ENCODE measurements at places on chromosomes 12 and 14.

GRCh38 chr12:92297405-92297804, 151.8 kb upstream of the BTG1 start:
- DNase-seq, result no peak

- no peak for DNase-seq
Observed at GRCh38 chr14:75274050-75274898, 4.4 kb upstream of the FOS start.

GRCh38 chr12:115598871-115599811, 678.4 kb downstream of the MED13L start:
- DNase-seq, result no peak

DNA sequence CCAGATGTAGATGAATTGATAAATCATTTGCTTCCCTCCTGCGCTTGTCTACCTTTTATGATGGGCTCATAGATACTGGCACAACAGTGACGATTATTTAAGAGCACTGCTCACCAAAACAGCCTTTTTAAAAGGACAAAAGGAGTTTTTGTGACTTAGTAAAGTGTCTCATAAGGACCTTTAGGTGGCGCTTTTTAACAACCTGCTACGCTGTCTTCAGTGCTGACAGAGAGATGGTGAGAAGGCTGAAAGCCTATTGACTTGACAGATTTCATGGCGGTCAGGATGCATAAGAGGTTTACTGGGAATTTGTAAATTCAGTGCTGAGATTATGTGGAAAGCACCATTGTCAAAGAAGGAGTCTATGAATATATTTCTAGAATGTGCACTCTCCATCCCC, 87.6 kb downstream of the SLC15A5 start:
- peak; percentile 24 for DNase-seq

- no peak for DNase-seq
Observed at GRCh38 chr12:113900716-113901115, 65.4 kb downstream of the RBM19 start.

DNA sequence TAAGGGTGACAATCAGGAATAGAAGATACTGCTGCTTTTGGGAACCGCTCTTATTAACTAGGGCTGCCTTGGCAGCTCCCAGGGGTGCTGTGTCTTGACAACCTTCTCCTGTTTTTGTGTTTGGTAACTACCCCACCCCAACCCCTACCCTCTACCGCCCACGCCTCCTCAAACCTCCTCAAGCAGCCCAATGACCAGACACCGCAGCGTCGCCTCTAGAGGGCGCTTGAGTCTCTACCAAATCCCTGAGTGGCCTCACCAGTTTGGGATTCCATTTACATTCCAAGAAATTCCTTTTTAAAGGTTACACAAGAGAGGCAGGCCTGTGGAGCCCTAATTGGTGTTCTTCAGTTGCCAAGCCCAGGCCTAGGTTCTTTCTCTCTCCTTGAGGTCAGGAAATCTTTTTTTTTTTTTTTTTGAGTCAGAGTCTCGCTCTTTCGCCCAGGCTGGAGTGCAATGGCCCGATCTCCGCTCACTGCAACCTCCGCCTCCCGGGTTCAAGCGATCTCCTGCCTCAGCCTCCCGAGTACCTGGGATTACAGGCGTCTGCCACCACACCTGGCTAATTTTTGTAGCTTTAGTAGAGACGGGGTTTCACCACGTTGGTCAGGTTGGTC, 72.4 kb upstream of the USP44 start:
- DNase-seq, result no peak

GRCh38 chr12:49954863-49955830, 4.6 kb downstream of the AQP2 start:
- no peak for DNase-seq

DNA sequence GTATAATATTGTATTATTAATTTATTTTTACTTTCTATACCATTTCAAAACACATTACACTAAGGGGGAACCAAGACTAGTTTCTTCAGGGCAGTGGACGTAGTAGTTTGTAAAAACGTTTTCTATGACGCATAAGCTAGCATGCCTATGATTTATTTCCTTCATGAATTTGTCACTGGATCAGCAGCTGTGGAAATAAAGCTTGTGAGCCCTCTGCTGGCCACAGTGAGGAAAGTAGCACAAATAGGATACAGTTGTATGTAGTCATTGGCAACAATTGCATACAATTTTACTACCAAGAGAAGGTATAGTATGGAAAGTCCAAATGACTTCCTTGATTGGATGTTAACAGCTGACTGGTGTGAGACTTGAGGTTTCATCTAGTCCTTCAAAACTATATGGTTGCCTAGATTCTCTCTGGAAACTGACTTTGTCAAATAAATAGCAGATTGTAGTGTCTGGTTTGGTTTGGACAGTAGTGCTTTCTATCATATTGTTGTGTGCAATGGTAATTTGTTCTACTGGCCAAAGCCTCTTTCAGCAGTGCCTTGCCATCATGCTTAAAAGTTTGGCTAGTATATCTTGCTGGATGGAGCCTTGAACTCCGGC, 24.3 kb upstream of the PLEKHD1 start:
- peak; percentile 32 for DNase-seq

DNA sequence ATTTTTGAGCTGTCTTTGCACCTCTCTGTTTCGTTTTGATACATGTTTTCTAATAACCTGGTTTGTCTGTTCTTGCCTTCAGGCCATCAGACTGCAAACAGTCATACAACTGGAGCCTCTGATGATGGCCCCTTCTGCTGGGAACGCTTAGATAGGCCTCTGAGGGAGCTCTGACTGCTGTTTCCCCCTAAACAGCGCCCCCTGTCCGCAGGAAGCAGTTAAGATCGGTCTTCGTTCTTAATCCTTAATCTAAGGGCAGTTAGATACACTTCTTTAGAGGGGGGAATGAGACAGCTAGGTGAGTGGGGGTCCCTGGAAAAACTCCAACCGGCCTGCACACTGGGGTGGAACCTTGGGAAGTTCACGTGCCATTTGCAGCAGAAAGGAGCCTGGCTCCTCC, 1338.8 kb upstream of the SEL1L start:
- no peak for DNase-seq

GRCh38 chr12:5154091-5154490, 110.4 kb downstream of the KCNA5 start:
- no peak for DNase-seq

DNA sequence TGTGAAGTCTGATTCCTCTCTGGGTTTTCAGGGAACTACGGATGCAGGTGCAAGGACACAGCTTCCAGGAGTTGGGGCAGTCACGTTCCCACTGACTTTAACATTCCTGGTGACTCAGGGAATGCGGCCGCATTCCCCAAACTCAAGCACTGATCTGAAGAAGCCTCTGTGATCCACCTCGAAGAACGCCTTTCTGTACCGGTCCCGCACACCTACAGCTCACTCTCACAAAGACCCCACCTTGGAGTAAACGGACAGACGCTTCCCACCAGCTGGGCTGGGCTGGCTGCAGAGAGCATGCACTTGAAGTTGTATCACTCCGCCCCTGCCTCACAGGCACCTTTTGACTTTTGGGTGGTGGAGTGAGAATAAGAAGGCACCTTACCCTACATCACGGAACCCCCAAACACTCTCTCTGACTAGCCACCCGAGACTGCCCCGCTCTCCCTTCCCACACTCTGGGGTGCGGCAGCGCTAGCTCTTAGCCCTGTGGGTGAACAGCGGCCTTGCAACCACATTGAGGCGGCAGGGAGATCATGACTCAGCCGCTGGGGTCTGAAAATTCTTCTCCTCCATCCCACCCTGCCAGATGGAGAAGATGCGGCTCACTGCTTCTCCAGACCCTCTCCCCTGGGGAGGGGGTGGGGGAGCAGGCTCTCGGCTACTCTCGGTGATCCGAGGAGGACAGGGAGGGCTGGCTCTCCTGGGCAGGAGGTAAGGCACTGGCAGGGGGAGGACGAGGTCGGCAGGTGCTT, 23.7 kb upstream of the HDAC7 start:
- DNase-seq, result no peak

GRCh38 chr12:14396071-14396470, 30.6 kb downstream of the ATF7IP start:
- no peak for DNase-seq

GRCh38 chr12:100851637-100852036, 57.1 kb downstream of the ANO4 start:
- no peak for DNase-seq

DNA sequence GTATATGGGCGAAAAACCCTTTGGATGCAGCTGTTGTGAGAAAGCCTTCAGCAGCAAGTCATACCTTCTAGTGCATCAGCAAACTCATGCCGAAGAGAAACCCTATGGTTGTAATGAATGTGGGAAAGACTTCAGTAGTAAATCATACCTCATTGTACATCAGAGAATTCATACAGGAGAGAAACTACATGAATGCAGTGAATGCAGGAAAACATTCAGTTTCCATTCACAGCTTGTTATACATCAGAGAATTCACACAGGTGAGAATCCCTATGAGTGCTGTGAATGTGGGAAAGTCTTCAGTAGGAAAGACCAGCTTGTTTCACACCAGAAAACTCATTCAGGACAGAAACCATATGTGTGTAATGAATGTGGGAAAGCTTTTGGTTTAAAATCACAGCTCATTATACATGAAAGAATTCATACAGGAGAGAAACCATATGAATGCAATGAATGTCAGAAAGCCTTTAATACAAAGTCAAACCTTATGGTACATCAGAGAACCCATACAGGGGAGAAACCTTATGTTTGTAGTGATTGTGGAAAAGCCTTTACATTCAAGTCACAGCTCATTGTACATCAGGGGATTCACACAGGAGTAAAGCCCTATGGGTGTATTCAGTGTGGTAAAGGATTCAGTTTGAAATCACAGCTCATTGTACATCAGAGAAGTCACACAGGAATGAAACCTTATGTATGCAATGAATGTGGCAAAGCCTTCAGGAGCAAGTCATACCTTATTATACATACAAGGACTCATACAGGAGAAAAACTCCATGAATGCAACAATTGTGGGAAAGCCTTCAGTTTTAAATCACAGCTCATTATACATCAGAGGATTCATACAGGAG, 21.4 kb downstream of the ZNF268 start:
- no peak for DNase-seq

DNA sequence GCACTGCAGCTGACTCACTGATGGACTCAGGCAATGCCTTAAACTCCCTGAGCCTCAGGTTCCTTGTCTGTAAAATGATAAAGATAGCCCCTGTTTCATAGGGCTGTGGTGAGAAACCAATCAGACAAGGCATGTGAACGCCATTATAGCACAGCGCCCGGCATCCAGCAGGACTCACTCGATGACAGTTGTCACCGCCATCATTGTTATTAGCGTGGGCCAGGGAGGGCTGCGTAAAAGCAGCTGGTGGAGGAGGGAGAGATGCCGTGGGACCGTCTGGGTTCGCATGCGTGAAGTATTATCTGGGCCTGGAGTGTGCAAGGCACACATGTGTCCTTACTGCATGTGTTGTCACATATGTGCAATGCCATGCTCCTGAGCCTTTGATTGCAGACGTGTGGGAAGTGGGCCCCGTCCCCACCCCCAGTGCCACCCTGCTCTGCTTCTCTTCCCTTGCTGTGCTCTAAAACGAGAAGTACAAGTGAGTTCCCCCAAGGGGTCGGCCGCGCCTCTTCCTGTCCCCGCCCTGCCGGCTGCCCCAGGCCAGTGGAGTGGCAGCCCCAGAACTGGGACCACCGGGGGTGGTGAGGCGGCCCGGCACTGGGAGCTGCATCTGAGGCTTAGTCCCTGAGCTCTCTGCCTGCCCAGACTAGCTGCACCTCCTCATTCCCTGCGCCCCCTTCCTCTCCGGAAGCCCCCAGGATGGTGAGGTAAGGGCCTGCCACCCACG, at the start of gene PTPN6:
Gene PTPN6, plus strand, starts transcription at position 546 of the 730 bp plus-strand sequence. Its CDS starts 157 bp downstream, at position 703.
- no peak for DNase-seq

- no peak for DNase-seq
Observed at GRCh38 chr12:32265456-32265855, 133.9 kb upstream of the FGD4 start.

GRCh38 chr12:4448943-4449850, 3.6 kb upstream of the FGF6 start:
- no peak for DNase-seq

GRCh38 chr14:62125793-62126192, 363.6 kb downstream of the SNAPC1 start:
- no peak for DNase-seq

- no peak for DNase-seq
Observed at GRCh38 chr12:5493018-5493417, 61.1 kb downstream of the NTF3 start.

DNA sequence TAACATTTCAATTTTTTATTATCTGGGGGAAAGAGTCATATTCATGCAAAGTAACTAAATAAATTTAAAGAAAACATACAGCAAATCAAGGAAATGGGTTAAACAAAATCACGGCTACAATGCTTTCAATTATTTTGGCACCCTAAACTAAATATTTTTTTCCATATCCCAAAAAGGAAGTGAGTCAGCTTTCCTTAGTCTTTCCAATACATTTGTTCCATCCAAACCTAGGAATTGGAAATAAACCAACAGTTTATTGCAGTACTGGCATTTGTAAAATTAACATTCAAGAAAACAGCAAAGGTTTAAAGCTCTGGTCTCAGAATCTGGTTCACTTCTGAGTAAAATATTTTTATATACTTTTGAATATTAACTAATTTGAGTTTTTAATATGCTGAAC, 89.2 kb downstream of the BCL2L14 start:
- no peak for DNase-seq

GRCh38 chr14:104597576-104597975, 7.0 kb downstream of the TMEM179 start:
- no peak for DNase-seq

DNA sequence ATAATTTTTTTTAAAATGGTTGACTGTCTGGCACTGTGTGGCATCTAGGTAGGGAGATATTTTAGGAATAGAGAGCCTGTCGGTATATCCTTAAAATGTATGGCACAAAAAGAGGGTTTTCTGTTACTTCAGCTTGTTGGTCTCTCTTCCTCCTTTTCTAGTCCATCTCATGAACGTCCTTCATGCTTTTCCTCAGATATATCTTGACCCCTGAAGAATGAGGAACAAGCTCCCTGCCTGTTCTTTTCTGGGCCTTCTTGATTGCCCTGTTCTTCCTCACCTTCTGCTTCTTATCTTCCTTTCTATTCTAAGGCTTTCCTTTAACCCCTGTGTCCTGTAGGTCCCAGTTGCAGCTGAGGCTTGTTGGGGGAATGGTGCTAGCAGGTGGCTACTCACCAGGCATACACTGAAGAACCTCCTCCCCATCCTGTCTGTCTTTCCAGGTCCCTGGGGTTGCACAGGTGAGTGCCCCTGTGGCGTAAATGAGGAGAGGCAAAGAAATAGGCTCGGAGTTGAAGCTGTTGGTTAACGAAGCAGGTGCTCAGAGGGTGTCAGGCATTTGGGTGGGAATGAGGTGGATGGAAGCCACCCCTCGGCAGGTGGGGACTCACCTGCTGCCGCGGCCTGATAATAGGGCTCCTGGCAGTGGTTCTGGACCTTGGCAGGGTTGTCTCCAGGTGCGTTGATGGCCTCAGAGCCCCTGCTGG, 7.2 kb upstream of the C1R start:
- peak; percentile 39 for DNase-seq

GRCh38 chr14:33948145-33948868, 2.6 kb downstream of the EGLN3 start:
- no peak for DNase-seq

- no peak for DNase-seq
Observed at GRCh38 chr12:75798136-75798926, 233.2 kb downstream of the PHLDA1 start.

DNA sequence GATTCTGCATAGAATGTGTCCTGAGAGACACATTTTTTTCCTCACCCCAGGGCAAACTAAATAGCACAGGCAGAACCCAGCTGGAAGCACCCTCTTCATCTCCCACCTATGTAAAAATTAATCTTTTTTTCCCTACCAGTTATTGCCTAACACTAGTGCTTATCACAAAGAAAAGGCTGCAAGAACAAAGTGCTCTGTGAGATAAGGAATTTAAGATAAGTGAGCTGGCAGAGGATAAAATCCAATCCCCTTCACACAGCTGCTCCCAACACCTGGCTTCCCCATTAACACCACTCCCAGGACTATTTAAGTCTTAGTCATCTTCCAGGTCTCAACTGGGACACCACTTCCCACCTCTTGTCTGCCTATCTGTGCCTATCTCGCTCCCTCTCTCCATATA, 75.2 kb downstream of the TTC9 start:
- no peak for DNase-seq
